ENCODE measurements at places on chromosomes 12 and 14.

DNA sequence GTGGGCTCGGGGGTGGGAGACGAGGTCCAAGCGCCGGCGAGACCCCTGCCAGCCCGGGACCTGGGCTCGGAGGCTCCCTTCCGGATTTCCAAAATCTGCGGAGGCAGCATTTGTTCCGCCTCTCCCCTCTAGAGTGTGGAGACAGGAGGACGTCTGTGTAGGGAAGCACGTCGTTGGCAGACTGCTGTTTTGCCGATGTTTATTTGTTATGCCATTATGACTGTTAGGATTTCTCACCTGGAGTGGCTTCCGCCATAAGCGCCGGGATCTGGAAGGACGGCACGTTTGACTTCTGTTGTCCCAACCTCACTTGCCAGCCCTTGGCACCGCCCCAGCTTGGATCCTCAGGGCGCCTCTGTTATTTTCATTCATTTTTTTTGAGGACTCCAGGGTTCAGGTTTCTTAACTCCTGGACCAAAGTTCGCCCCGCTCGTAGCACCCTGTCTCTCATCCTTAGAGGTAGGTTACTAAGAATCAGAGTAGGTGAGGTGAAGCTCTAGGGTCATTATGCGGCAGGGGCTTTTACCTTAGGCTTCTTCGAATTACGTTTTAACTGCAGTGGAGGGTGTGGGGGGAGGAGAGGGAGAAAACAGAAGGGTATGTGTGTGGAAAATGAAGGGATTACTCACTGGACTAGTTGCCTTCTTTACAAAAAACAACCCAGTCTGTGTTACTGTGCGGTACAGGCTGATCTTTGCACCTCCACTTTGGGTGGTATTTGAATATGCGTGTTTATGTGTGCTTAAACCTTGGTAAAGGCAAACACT, 547 bp upstream of the PYGL start:
- DNase-seq = no peak

GRCh38 chr12:100489251-100489820, 15.7 kb downstream of the NR1H4 start:
- no peak for DNase-seq

- DNase-seq = no peak
Measured at GRCh38 chr12:66549050-66549389, 129.9 kb downstream of the GRIP1 start.

- no peak for DNase-seq
Measured at GRCh38 chr14:53542732-53543131, 389.6 kb upstream of the DDHD1 start.

DNA sequence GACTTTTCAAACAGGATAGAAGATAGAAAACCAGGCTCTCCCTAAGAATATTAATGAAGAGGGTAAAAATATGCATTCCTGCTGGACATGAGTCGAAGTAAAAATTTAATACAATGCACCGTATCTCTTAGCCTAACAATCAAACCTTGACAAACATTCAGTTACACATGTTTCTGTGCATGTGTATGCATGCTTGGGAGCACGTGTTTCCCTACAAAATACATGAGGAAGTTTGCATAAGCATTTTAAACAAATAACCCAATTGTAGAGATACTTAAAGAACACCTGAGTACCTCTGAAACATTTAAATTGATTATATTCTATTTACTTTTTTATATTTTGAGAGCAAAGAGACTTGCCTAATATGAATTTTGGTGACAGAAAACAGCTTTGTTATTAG, 1763.7 kb upstream of the SEL1L start:
- no peak for DNase-seq

GRCh38 chr14:105866841-105867321, 340.5 kb downstream of the TMEM121 start:
- peak; percentile 5 for DNase-seq

GRCh38 chr14:22801716-22802115, 13.5 kb downstream of the SLC7A7 start:
- DNase-seq = no peak

- DNase-seq = no peak
Measured at GRCh38 chr14:33402604-33403003, 463.9 kb downstream of the NPAS3 start.

DNA sequence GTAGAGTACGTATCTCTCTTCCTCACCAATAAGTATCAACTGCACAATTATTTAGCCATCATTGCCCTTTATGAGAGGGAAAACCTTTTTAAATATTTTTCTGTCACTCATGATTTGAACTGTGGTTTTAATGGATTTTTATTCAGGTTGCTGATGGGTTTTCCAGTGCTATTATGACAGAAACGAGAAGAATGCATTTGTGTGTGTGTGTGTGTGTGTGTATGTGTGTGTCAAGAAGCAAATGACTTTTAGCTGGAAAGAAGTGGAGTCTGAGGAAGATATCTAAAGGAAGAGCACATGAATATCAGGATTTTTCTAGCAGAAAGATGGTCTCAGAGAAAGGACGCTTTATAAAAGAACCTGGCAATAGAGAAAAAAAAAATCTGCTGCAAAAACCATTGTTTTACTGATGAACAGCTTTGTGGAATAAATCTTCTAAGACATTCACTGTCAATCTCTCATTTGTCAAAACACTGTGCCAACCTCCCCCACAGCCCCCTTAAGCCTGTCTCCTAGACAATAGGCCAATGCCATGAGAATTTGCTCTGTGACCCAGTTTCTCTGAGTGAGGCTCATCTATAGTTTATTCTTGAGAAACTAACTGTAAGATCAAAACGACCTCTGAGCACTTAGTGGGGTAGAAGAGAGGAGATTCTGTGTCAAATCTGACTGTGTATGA, 417.7 kb downstream of the FLRT2 start:
- DNase-seq = no peak

DNA sequence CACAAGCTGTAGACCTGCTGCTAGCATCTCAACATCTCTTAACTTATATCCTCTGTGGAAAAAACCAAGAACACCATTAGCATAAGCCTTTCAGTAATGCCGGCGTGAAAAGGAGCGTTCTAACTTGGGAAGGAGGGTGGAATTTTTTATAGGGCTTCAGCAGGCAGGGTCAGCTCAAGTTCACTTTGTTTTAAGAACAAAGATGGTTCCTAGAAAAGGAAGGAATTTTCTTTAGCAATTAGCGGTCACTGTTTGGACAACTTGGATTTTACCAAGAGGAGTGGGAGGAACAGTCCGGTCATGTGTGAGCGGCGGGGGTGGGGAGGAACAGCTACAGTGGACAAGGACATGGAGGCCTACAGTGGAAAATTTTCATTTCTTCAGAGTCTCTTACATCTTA, 35.9 kb downstream of the BBS10 start:
- DNase-seq = no peak

GRCh38 chr14:103483600-103483999, 39.0 kb downstream of the CKB start:
- DNase-seq = no peak

GRCh38 chr14:104734601-104734990, 10.6 kb downstream of the ADSS1 start:
- no peak for DNase-seq

- no peak for DNase-seq
Measured at GRCh38 chr12:53733807-53734200, 6.6 kb upstream of the CALCOCO1 start.

DNA sequence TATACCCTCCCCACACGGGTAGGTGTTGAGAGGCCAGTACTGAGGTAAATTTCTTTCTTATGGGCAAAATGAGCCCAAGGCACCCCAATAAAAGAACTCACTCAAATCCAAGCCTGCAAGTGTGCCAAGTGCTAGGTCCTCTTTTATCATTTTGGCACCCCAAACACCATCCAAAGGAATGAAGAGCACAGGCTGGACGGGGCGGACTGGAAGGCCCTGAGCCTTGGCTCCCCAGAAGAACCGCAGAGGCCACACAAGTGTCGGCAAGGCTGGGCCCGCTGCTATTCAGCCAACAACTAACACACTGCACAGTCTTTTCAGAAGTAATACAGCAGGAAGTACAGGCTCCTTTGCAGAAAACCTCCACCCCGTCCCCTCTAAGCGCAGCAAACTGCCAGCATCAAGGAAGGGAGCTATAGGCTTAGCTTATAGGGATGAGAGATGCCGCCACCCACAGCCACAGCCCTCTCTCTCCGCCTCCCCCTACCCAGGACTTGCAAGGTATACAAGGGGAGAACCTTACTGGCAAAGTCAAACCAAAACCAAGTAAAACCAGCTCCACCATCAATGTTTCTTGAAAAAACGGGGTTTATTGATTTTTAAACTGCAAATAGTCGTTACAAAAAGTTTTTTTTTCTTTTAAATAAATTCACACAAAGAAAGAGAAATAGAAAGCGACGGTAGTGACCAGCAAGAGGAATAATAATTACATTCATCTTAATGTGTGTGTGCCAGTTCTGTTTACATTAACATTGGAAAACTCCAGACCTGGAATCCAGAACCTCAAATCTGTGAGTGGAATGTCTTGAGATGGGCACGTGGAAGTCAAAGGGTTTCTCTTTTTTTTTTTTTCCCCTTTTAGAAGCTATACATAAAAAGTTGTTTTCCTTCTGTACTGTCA, 5.5 kb downstream of the ZFP36L1 start:
- DNase-seq = peak; percentile 59

- peak; percentile 81 for DNase-seq
Measured at GRCh38 chr12:47276621-47277309, 197.0 kb upstream of the AMIGO2 start.

DNA sequence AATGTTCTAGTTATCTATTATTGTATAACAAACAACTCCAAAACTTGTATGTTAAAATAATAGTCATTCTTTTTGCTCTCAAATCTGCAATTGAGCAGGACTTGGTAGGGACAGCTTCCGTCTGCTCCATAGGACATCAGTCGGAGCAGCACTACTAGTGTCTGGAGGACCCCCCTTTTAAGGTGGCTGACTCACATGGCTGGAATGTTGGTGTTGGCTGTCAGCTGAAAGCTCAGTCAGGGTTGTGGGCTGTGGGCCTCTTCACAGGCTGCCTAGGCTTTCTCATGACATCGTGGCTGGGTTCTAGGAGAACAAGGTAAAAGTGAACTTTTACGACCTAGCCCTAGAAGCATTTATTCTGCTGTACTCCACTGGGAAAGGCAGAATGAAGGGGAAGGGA, 160.6 kb downstream of the ANO4 start:
- no peak for DNase-seq

- DNase-seq = no peak
Measured at GRCh38 chr14:55233591-55233990, 37.6 kb upstream of the FBXO34 start.

GRCh38 chr12:120581998-120582397, 796 bp upstream of the POP5 start:
- no peak for DNase-seq

GRCh38 chr12:113884392-113884791, 81.7 kb downstream of the RBM19 start:
- no peak for DNase-seq

DNA sequence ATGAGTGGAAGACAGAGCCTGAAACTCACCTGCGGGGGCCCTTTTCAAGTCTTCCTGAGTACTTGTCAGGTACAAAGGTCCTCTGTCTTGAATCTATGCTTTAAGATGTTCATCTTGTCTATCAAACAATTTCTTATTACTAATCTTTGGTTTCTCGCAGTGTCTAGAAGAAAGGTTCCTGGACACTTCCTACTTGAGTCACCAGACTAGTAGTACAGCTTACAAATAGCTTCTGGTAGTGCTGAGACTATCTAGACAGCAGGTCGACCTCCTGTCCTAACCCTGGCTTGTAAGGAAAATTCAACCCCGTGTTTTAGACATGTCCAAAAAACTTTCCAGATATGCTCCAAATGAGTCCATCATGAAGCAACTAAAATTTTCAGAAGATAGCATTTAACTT, 11.2 kb upstream of the ARID2 start:
- no peak for DNase-seq

GRCh38 chr12:14655284-14655683, 41.1 kb downstream of the GUCY2C start:
- DNase-seq = no peak

- DNase-seq = no peak
Measured at GRCh38 chr14:89814126-89814525, 140.4 kb downstream of the EFCAB11 start.

- no peak for DNase-seq
Measured at GRCh38 chr12:11768233-11768965, 118.9 kb downstream of the ETV6 start.

DNA sequence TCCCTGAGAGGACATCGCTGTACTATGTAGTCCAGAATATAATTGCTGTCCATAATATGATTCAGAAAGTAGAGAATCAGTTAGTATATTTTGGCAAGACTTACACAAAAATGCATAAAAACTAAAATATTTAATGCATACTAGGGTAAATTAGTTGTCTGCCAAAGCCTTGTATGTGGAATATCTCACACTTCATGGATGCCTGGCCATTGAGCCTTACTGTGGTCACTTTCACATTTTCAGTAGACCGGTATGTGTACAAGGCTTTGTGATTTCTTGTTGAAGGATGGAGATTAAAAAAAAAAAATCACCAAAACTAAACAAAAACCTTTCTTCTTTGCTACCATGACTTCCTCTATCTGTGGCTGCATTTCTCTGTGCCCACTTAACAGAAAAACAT, 197.3 kb upstream of the DDHD1 start:
- no peak for DNase-seq

DNA sequence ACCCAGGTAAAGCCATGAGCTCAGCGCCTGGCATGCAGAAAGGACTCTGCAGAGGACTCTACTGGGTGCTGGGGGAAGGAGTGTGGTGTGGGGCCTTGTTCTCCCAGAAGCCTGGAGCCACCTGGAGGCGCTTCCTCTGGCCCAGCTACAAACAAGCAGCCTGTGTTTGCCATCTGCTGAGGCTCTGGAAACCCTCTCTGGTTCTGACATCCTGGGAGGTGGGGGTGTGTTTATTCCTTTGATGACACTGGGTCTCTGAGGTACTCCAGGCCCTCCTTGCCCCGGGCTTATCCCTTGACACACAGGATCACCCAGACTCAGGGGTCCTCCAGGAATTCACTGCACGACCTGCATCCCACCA, 44.9 kb downstream of the RNF34 start:
- DNase-seq = no peak

- DNase-seq = no peak
Measured at GRCh38 chr14:93946541-93947090, 19.5 kb downstream of the FAM181A start.

DNA sequence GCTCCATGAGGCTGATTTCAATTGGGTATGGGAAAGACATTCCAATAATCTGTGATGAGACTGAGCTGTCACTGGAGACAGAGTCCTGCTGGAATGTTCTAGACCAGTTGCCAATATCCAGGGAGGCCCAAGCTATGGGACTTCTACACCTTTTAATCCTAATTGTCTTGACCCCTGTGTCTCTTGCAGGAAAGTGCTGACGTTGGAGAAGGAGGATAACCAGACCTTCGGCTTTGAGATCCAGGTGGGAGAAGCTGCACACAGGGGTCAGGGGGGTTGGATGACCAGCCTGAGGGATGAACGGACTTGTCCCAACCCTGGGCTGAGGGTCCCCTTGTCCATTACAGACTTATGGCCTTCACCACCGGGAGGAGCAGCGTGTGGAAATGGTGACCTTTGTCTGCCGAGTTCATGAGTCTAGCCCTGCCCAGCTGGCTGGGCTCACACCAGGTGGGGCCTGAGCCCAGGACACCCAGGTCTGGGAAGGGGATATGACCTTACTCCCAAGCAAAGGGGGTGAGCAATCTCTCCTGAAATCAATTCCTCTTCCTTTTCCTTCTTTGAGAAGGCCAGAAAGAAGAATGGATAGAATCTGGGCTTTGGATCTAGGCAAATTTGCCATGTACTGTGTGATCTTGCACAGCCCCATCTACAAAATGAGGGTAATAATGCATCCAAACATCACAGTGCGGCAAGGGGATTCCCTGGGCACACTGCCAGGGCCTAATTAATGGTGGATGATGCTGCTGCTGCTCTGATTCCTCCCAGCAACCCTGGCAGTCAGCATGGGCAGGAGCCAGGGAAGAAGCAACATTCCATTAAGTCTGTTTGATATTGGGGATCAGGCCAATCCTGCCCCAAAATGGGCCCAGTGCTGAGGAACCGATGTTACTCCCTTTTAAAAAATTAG, 4.2 kb downstream of the TAMALIN start:
- no peak for DNase-seq

- no peak for DNase-seq
Measured at GRCh38 chr14:98886982-98887381, 385.0 kb downstream of the BCL11B start.
